ENCODE measurements at places on chromosomes 2 and 18.

- DNase-seq, result no peak
Measured at GRCh38 chr18:49052891-49053644, 102.3 kb upstream of the SMAD7 start.

- DNase-seq, result no peak
Measured at GRCh38 chr2:62662554-62662953, 43.0 kb upstream of the EHBP1 start.

DNA sequence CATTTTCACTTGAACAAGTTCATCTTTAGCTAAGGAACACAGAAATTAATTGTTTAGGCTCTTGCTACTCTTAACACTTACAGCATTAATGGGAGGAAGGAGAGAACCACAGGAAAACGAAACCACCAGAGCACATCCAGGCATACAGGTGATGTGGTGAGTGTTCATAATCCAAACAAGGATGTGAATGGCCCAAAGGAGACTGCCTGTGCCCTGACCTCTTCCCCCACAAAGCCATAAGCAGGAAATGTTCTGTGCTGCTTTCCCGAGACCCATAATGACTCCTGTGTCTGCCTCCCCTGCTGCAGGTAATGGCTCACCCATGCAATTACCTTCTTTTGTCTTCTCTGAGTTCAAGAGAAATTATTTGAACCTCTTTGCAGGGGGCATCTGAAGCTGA, 295.9 kb upstream of the LINC00305 start:
- DNase-seq, result no peak

GRCh38 chr2:116669782-116670181, 1144.7 kb upstream of the DDX18 start:
- no peak for DNase-seq

DNA sequence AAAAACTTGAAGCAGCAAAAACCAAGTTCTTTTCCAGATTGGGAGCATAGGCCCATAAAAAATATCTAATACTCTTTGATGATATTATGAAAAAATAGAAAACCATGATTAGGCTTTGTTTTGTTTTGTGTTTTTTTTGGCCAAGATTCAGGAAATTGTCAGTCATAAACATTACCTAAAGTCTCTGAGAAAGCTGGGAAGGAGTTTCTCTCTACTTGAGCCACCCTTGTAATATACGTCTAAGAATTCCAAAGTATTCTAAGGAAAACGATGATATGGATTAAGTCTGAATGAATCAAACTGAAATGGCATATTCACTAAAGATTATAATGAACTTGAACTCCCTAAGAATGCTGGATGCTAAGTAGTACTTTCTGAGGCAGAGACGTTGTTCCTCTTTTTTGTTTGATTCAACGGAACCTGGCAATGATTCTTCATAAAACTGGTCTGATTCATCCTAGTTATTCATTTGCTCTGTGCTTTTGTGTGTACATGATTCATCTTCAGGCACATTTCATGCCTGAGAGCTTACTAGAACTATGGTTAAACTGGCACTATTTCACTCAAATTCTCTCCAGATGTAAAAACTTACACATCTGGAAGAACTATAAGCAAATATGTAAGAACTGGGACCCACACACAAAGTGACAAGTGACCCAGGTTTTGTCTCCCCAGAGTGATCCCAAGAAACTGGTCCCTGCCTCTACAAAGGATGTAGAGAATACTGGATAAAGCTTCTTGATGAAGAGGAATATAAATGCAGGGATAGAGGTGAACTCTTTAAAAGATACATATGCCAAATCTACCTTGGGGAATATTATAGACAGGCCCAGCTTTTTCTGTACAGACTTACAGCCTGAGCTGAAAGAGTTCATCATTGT, 159.7 kb downstream of the DOCK10 start:
- no peak for DNase-seq

DNA sequence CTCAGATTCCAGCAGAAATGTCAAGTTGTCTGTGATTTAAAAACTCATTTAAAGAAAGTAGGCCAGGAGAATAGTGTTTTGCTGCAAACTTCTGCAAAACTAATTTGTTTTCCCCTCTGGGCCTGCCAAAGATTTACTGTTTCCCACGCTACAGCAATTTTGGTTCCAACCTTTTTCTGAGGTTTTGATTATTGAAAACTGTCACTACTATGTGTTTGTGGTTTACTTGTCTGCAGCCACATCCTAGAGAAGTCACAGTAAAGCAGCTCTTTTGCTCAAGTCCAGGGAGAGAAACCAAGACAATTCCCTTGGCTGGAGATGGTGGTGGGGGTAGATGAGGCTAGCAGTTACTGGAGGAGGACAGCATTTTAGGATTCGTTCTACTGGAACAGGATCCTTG, 12.8 kb downstream of the IL1R2 start:
- DNase-seq, result no peak

DNA sequence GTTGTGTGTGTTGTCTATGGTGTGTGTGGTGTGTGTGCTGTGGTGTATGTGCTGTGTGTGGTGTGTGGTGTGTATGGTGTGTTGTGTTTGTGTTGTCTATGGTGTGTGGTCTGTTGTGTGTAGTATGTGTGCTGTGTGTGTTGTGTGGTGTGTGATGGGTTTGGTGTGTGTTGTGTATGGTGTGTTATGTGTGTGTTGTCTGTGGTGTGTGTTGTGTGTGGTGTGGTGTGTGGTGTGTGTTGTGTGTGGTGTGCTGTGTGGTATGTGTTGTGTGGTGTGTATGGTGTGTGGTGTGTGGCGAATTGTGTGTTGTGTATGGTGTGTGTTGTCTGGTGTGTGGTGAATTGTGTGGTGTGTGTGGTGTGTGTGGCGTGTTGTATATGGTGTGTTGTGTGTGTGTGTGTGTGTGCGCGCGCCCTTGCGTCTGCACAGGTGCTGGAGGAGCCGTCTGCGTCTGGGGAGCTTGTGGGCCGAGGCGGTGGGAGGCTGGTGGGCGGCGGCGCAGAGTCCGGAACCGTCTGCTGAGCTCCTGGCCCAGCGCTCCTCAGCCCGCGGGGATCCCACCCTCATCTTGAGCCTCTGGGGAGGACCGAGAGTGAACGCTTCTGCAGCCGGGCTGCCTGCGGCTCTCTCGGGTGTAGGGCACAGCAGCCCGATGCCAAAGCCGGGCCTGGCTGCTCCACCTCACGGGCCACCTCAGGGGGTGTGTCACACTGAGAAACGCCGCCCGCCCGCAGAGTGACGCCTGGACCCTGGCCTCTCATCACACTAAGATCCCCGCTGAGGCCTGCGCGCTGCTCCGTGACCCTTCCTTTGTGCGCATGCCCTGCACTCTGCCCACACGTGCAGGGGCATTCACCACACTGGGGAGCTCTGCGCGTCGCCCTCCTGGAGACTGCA, 8.8 kb upstream of the ADI1 start:
- DNase-seq, result no peak

DNA sequence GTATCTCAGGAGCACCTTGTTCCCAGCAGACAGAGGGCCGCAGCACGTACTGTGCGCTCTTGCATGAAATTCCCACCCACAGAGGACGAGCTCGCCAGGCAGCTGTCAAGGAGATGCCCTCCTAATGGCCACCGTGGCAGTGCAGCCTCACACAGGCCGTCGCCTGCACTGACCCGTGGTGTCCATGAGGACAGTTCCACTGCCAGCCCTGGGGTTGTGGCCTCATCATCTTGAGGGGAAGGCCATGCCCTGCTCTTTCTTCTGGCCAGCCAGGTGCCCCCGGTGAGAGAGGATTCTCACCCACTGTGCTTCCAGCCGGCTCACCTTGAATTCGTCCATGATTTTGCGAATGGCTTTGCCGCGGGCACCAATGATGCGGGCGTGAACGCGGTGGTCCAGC, 42.0 kb downstream of the ANO7 start:
- no peak for DNase-seq

DNA sequence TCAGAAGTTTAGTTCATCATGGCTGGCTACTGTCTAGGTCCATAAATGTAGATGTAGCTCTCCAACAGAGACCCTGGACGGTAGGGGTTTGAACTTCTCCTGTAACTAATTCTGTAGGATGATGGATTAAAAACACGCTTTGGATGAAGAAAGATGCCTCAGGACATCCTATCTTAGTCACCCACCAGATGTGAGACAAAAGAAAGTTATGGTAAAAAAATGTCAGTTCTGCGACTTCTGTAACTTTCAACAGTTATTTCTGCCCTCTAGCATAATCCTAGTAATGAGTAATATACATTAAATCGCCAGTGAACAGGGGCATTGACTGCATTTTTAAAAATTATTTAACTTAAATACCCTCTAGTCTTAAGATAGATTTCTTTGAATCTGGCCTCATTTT, 210.1 kb upstream of the LRATD1 start:
- DNase-seq, result no peak

DNA sequence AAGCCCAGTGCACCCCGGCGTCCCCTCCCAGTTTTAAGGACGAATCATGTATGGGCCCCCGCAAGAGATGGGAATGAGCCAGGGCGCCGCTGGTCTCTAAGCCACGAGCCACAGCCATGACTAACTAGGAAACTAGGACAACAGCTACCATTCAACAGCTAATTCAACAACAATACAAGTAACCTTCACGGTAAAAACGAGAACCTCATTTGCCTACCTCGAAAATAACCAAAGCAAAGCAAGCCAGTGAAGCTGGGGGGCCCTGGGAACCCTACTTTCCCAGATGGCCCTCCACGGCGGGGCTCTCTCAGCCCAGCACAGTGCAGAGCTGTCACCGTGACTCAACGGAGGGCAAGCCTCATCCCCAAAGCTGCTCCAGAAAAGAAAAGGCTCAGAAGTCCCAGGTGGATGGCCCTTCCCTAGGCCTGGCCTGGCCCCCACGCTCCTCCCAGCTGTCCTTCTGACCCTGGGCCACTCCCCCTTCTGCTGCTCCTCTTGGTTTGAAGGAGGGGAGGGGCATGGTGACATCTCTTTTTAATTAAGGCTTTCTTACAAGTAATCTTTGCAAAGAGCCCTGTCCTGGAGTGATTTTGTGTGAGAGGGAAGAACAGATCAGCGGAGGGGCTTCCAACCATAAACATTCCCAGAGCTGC, 126.3 kb downstream of the HDAC4 start:
- no peak for DNase-seq

GRCh38 chr2:240432820-240433801, 2.4 kb upstream of the GPC1 start:
- DNase-seq, result no peak

GRCh38 chr18:33577685-33578517, at the start of gene ASXL3:
TSS of gene ASXL3 (plus strand) at chr18:33578219. CDS start at chr18:33578632, 413 bp downstream.
- no peak for DNase-seq

DNA sequence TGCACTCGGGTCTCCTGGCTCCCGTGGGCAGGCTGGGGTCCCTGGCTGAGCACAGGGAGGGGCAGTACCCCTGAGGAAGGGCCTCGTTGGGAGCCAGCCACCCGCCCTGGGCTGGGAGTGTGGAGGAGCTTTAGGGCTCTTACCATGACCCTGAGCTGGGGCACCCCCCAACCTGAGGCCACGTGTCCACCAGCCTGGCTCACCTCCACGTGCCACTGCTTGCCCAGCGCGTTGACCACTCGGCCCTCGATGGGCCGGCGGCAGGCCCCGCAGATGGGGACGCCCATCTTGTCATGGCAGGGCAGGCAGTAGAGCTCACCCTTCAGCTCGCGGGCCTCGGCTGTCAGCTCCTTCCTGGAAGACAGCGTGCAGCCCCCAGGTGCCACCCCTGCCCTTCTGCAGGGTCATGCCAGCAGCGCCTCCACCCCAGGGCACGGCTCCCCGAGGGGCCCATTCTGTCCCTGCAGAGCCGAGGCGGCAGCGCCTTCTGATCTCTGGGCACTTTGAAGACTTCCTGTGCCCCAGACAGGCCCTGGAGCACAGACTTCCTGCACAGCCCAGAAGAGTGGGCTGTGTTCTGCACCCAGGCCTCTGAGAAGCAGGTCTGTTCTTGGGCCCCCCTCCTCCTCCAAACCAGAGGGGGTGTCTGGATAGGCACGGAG, 4.0 kb upstream of the GPR17 start:
- DNase-seq, result peak; percentile 49
